ENCODE measurements at places on chromosomes 5 and 9.

DNA sequence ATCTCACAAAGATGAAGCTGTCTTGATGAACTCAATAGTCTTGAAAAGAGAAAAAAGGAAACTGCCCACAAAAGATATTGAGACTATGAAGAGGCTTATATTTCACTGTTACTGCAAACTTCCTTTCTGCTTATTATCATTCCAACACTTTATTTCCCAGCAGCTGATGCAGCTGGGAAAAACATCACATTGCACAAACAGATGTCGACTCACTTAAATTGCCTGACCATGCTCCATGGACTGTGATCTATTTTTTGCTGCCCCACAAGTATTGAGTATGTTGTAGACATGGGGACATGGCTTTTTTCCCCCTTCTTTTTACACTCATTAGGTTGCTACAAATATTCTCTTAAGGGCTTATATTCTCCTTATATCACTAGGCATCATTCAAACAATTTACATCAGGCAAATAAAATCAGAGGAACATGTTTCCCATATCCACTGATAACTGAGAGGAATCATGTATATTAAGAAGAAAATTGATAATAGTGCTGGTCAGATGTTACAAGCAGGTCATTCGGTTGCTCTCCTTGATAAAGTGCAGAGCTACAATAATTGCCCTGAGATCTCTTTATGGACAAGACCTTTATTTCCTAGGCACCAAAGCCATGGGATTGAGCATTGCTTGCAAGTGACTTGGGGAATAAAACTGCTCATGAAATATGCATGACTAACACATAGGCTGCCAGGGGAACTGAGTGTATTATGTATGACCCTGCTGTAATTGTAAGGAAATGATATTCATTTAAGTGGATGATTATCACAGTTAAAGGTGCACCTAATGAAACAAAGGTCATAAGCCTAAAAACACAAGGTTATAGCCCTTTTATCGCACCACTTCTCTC, 509.9 kb downstream of the ZNF608 start:
- DNase-seq = peak; percentile 63

GRCh38 chr9:98614941-98615340, 93.8 kb downstream of the GABBR2 start:
- no peak for DNase-seq

DNA sequence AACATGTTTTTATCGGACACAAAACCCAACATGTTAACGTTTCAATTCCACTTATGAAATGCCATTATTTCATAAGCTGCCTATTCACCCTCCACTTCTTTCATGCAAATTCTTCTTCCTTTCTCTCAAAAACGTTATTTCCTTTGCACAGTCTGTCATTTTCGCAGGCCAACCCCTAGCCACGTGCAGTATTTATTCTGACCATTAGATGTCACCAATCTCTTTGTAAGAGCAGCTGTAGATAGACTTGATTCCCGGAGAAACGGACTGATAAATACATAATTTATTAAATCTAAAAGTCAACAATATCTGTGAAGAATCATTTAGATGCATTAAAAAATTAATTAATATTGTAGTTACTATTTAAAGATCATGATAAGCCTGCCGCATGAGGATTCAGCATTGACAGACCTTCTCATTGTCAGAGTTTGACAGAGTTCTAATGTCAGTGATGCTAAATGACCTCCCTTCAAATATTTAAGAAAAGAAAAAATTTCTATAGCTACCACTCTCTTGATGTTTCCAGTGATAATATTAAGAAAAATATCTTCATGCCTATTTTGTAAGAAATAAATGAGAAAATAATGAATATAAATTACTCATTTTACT, 933.6 kb downstream of the CDH12 start:
- DNase-seq = peak; percentile 77

- DNase-seq = no peak
These were observed 52.4 kb downstream of the FAM170A start for GRCh38 chr5:119681734-119682133.

- DNase-seq = no peak
These were observed 4.0 kb upstream of the TYRP1 start for GRCh38 chr9:12689233-12689632.

DNA sequence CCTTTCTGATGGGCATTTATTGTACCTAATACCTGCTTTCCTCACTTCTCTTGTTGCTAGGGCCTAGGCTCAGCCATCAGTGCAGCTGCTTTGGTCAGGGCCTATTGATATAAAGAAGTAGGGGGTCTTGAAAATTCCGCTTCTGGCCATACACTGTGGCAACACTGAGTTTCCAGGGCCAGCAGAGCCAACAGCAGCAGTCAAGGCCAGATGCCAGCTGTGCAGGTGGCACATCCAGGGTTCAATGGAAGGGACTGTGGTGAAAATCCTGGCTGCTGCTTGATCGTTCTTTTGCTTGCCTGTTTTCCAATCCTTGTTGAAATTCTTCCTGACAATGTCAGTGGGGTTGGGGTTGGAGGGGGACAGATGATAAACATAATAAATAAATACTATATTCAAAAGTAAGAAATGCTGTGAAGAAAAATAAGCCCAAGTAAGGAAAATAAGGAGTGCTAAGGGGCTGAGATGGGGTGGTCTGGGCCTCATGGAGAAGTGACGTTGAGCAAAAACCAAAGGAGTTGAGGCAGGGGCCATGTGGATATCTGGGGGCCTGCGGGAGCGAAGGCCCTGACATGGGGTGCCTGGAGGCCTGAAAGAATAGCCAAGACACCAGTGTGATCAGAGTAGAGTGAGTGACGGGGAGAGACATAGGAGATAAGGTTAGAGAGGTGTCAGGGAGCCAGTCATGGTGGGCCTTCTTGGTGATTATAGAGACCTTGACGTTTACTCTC, 91.0 kb upstream of the ALDH1B1 start:
- DNase-seq = no peak

DNA sequence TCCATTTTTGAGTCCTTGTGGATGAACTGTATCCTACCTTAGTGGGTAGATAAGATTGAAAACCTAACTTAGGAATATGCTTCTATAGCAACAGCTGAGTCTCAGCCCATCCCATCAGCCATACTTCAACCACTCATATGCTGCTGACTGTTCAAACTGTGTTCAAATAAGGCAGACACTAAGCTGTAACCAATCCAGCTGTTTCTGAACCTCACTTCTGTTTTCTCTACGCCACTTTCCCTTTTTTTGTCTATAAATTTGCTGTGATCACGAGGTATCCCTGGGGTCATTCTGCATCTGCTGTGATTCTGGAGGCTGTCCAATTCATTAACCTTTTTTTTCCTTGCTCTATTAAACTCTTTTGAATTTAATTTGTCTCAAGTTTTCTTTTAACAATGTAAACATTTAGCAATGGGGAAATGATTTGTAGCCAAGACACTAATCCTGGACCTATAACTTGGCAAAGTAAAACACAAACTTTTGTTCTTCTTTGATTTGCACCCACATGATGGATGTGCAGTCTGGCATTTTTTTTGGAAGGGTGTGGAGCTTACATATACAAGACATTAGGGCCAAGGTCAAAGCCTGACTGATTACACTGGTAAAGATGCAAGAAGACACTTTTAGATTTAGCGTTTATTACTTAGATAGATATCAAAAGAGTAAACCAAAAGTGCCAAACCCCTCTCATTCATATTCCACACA, 14.9 kb upstream of the SCGB3A2 start:
- DNase-seq = no peak

DNA sequence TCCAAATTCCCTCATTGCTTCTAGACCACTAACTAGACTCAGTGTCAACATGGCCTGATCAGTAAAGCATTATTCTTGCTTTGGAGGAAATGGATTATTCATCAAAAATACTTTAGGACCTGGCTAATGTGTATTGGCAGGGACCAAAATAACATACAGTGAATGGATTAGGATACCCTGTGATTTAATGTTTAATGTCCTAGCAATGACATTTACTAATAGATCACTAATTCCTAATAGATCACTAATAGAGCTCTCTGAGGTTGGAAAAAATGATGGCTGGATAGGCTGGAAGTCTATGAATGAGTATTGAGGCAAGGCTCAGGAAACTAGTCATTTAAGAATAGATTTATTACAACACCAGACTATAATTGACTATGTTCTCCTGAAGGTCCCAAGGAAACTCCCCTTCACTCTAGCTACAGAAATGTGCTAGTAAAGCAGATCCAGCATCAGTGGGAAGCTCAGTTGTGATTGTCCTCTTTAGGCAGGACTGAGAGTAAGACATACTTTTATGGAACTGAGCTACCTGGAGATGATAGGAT, 46.1 kb upstream of the CHSY3 start:
- no peak for DNase-seq
